ENCODE measurements at places on chromosomes 5 and 9. TPM values are rescaled to one million over a fixed set of nuclear protein-coding genes. Genes with fewer than 3 reads are reported as not detected.

The EGFL7 gene
- total RNA-seq, result 28.3 TPM

The SLC36A1 gene
- 8.1 TPM for total RNA-seq

The ITGA1 gene
- total RNA-seq, result 157 TPM

The PCDHB13 gene
- total RNA-seq, result 0.59 TPM

The SOWAHA gene
- total RNA-seq, result under 0.01 TPM

The SHISAL2B gene
- total RNA-seq, result not detected

The LMNB1 gene
- total RNA-seq, result 7.0 TPM

The SSBP2 gene
- 22.1 TPM for total RNA-seq

The GABRA1 gene
- 0.17 TPM for total RNA-seq

The KIF4B gene
- under 0.01 TPM for total RNA-seq

The SERINC5 gene
- 41.4 TPM for total RNA-seq

The TRIM36 gene
- 0.13 TPM for total RNA-seq

The SLIT3 gene
- total RNA-seq, result 69.2 TPM

The KCNIP1 gene
- total RNA-seq, result not detected

The LIFR gene
- 30.1 TPM for total RNA-seq

The FREM1 gene
- 0.39 TPM for total RNA-seq

The TMC1 gene
- 0.59 TPM for total RNA-seq

The CDKN2A gene
- 6.6 TPM for total RNA-seq

The CANX gene
- total RNA-seq, result 805 TPM

The DIRAS2 gene
- total RNA-seq, result 0.33 TPM

The SH3TC2 gene
- 2.4 TPM for total RNA-seq

The NREP gene
- total RNA-seq, result 92.4 TPM

The CHSY3 gene
- total RNA-seq, result 41.9 TPM

The TCERG1 gene
- total RNA-seq, result 24.4 TPM

The ANKH gene
- 83.0 TPM for total RNA-seq

Data from smooth muscle cell of the pulmonary artery (primary cell).